ENCODE measurements at places on chromosomes 7 and 10. TPM values are rescaled to one million over a fixed set of nuclear protein-coding genes. Genes with fewer than 3 reads are reported as not detected.

- DNase-seq, result peak; percentile 82
Measured at GRCh38 chr7:30548845-30549244, 44.2 kb upstream of the GGCT start.

DNA sequence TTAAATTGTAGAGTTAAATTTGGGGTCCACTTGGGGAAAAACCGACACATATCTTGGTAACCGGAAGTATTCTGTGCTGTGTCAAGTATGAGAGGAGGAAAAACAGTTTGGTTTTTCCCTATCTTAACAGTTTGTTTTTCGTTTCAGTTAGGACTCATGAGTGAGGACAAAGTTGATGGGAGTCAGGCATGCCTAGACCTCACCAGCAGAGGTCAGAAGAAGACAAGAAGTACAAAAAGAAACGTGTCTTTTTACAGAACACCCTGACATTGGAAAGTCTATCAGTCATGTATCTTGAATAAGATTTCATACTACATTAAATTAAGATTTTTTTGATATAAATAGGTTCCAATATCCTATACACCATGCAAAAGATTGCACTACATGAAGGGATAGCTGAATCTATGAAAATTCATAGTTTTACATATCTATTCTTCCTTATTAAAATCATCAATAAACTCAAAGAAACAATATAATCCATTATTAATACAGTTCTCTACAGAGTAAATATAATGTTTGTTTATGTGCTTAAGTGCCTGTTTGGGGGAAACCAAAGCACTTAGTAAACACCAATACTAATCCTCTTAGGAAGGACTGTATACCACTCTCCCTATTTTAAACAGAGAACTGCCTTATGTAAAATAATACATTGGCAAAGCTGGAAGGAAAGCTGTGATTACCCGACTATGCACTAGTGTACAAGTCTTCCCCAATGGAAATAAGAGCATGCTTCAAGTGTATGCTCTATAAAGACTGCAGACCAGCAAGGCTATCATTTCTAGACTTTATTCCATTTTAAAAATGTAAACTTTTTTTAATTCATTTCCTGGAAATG is 95.6 kb downstream of the USP6NL start:
- peak; percentile 50 for DNase-seq

- DNase-seq, result no peak
Measured at GRCh38 chr7:20241194-20241910, 24.2 kb upstream of the MACC1 start.

The GJD4 gene
- not detected for total RNA-seq

DNA sequence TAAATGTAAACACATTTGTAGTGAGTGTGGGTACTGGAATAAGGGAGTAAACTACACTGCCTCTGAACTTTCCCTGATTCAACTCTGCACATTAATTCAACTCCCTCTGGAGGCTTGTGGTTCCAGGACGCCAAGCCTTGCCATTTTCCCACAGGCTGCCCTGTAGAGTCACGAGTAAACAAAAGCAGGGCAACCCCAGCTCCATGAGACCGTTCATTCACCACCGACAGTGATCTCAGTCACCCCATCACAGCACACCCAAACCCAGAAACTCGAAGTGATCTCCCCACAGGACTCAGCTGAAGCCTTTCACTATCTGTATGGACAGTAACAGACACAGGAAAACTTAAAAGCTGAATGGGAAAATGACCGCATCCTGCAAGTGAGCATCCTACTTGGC is 218.8 kb upstream of the FRMD4A start:
- DNase-seq, result no peak

DNA sequence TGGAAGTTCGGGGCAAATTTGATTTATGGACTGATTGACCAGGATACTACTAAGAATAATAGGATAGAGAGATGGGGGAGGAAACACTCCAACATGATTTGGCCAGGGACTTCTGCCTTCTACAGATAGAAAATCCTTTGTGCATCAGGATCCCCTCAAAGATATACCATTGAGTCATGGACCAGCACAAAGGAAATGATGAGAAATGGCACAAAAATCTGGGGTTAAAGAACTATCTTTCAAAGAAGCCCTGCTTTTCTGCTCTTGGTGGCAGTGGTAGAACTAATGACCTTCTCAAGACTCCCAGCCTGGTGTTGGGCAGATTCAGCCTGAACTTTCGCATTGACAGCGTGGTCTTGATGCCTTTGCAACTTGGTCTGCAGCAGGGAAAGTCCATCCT is 27.6 kb upstream of the LAMB1 start:
- no peak for DNase-seq

- DNase-seq, result no peak
Measured at GRCh38 chr7:128877756-128878120, 15.1 kb downstream of the ATP6V1F start.

The CFAP43 gene
- total RNA-seq, result 9.9 TPM

DNA sequence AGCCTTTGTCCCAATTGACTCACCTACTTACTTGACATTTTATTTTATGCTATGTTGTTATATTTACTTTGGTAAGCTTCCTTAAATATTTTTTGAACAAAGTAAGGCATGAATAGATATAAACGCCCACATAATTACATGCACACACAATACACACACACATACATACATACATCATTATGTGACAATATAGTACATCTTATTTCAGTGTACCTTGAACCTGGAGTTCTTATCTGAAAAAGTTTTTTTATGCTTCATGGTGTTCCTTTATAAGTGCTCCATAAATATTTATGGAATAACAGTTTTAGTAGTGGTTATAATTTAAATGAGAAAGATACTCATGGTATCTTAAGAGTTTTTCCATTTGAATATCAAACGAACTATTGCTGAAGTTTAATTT is 102.8 kb upstream of the MTPN start:
- no peak for DNase-seq

The NPY4R gene
- total RNA-seq, result not detected

GRCh38 chr10:77586719-77587415 is 50.7 kb downstream of the KCNMA1 start:
- peak; percentile 45 for DNase-seq

GRCh38 chr10:100328198-100328597 is 1.8 kb downstream of the PKD2L1 start:
- no peak for DNase-seq

The NEUROG3 gene
- not detected for total RNA-seq

DNA sequence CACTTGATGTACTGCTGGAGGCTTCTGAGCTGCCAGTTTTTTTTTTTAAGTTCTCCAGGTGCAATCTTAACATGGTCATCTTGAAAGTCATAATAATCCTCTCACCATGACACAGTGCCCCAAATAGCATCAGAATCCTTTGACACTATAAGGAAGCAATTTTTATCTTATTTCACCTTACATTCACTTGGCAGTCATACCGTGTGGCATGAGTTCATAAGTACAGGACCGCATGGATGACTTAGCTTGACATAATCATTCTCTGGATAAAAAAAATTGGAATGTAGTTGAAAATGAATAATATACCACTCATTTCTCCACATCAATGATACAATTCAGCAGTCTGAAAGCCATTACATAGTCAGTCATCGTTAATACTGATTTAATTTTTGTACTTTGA is 25.6 kb upstream of the TMEM196 start:
- no peak for DNase-seq

The PANK1 gene
- total RNA-seq, result 21.7 TPM

- DNase-seq, result peak; percentile 69
Measured at GRCh38 chr7:99422186-99422585, 13.4 kb downstream of the BUD31 start.

The PODXL gene
- 55.0 TPM for total RNA-seq

The CFAP46 gene
- total RNA-seq, result 9.9 TPM

The GATA3 gene
- 2.1 TPM for total RNA-seq

DNA sequence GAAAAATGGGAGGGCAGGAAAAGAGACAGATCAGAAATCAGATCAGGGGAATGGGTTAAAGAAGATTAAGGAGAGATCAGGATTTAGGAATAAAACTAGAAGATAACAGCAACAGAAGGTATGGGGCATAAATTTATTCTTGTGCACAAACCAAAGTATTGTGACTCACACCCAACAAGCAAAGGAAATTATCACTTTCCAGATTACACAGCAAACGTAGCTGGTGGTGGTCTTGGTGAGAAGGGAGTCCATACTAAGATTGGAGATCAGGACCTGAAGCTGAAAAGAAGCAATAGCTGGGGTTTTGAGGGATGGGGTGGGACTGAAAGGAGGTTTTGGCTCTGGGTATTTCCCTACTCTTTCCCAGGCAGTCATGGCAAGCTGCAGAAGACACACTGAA is 3.5 kb upstream of the MYOZ1 start:
- no peak for DNase-seq

- no peak for DNase-seq
Measured at GRCh38 chr7:139557857-139558581, 34.5 kb downstream of the CLEC2L start.

GRCh38 chr10:113820507-113820906 is 33.4 kb downstream of the DCLRE1A start:
- DNase-seq, result no peak

The WIPF3 gene
- 0.22 TPM for total RNA-seq

- no peak for DNase-seq
Measured at GRCh38 chr7:53413021-53413420, 377.6 kb downstream of the POM121L12 start.

DNA sequence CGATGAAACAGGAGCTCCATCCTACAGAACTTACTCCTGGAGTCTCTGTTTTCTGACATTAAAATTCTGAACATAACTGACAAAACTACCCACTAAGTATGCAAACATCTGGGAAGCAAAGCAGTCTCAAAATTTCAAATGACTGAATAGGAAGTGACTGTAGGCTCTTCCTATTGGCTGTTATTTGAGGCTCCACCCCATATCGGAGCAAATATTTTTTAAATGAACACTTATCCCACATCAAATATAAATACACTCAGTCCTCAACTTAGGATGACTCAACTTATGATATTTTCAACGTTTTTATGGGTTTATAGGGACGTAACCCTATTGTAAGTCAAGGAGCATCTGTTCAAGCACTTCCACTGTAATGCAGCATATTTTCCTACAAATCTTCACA is 8.8 kb downstream of the HSPA12A start:
- no peak for DNase-seq

- no peak for DNase-seq
Measured at GRCh38 chr10:18473424-18474117, 177.8 kb downstream of the NSUN6 start.

DNA sequence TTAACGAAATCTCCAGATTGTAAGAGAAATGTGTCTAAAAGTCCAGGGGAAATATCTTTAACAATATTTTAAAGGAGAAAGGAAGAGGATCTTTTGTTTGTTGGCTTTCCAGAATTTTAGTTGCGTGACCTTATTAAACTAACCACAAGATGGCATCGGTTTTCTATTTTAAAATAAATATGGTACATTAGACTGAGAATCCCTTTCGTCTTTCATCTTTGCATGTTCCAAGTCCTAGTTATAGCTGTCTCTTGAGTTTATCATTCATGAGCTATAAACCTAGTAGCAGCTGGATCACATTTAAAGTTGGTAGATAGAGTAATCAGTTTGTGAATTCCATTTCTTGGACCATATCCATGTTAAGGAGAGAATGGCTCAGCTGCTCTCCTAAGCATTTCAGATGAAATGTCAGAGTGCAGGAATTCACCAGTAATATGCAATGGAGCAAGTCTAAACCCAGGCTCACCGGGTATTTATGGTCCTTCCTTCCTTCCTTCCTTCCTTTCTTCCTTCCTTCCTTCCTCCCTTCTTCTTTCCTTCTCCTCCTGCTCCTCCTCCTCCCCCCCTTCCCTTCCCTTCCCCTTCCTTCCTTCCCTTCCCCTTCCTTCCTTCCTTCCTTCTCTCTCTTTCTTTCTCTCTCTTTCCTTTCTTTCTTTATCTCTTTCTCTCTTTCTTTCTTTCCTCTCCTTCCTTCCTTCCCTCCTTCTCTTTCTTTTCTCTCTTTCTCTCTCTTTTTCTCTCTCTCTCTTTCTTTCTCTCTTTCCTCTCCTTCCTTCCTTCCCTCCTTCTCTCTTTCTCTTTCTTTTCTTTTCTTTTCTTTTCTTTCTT is 57.8 kb upstream of the RAB18 start:
- no peak for DNase-seq

GRCh38 chr10:125201108-125201524 is 40.8 kb upstream of the CTBP2 start:
- no peak for DNase-seq

Measured in thyroid gland (tissue), 4 donors.